ENCODE measurements at places on chromosomes 3 and 15.

DNA sequence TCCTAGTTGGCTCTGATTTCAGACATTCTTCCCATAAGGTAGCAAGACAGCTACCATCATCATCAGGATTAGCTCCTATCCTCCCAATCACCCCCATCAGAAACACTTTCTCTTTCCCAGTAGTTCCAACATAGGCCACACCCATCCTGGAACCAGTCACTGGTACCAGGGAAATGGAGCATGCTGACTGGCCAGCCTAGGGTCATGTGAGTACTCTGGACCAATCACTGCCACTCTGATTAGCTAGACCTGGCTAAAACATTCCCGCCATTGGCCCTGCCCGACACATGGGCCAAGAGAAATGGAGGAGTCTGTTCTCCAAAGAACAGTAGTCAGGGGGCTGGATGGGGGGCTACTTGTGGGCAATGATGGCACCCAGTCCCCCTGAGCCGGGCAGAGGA lies 12.4 kb downstream of the EFCC1 start:
- no peak for DNase-seq

GRCh38 chr15:34837246-34838016 lies 42.1 kb upstream of the ACTC1 start:
- no peak for DNase-seq

DNA sequence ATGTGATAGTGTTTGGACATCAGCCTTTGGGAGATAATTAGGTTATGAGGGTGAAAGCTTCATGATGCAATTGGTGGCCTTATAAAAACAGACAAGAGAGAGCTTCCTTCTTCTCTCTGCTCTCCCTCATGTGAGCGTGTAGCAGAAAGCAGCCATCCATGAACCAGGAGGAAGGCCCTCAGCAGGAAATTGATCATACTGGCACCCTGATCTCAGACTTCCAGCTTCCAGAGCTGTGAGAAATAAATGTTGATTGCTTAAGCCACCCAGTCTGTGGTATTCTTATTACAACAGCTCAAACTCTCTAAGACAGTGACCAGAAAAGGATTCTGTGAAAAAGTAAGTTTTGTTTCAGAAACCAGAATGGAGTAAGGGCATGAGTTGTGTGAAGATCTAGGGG lies 13.3 kb downstream of the STAC start:
- DNase-seq: no peak

- DNase-seq: no peak
Measured at GRCh38 chr3:114157321-114157720, 21.5 kb downstream of the DRD3 start.

All from GOT3 (cell line).